ENCODE measurements at places on chromosomes 6 and 20. TPM values are rescaled to one million over a fixed set of nuclear protein-coding genes. Genes with fewer than 3 reads are reported as not detected.

The ANKRD66 gene
- not detected for polyA plus RNA-seq

The OVOL2 gene
- not detected for polyA plus RNA-seq

The CCN6 gene
- polyA plus RNA-seq = 0.54 TPM

The FAM209B gene
- 0.38 TPM for polyA plus RNA-seq

The BCAS1 gene
- polyA plus RNA-seq = 0.06 TPM

The RHAG gene
- polyA plus RNA-seq = 0.07 TPM

The SCUBE3 gene
- 0.06 TPM for polyA plus RNA-seq
